Glutamatergic neuron (in vitro differentiated cells): ENCODE measurements at places on chromosomes 4 and X.

GRCh38 chr4:88414755-88415154, 36.1 kb downstream of the HERC6 start:
- DNase-seq = no peak

DNA sequence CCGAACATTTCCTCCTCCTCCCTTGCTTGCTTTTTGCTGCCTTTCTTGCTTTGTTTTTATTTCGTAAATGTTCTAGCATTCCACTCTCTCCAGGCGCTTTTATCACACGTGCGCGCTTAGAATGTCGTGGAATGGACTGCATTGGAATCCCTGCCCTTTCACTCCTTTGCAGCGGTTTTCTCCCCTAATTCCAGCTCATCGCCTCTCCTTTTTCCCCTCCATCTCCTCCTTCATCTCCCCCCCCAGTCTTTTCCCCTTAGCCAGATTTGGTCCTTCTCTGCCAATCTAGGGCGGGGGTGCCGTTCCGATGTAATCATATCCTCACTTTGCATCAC, 579 bp downstream of the OGT start:
- no peak for DNase-seq

GRCh38 chrX:103730147-103730795, 19.6 kb downstream of the TMEM31 start:
- DNase-seq = no peak

DNA sequence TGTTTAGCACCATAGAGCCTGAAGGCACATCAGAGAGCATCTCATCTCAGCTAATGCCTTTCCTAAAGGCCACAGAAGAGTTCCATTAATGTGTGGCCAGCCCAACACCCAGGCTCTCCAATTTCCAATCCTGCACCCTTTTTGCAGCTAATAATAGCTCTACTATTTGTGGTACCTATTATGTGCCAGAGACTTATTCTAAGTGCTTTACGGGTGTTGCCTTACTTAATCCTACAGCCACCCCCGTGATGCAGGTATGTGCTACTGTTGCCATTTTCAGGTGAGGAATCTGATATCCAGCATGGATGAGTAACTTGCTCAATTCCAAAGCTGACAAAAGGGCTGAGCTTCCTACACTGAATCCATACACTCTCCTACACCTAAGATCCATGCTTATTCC, 217.6 kb upstream of the GALNT7 start:
- DNase-seq = no peak

GRCh38 chrX:13272426-13272825, 47.4 kb downstream of the ATXN3L start:
- DNase-seq = no peak

GRCh38 chrX:95760356-95760755, 924.3 kb upstream of the DIAPH2 start:
- DNase-seq = no peak
